ENCODE measurements at places on chromosomes 4 and X.

DNA sequence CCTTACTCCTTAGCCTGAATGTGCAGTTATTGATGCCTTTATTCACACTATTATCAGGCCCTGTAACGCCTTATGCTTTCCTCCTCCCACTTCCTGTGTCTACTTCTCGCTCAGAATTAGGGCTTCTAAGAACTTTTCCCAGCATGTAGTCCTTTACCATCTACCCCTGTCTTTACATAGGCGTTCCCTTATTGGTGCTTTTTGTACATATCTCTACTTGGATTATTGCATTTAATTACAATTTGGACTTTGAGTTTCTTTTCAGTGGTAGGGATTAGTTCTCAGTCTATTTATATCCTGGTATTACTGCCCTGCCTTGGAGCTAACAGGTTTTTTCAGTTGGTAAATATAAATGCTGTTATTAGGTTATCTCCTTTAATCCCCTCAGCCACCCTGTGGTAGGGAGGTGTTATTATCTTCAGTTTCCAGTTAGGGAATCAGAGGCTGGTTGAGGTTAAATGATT, 84.0 kb downstream of the RBPJ start:
- H3K36me3 ChIP-seq: peaks cover 12% of the 10 kb centered on the region
- H3K4me3 ChIP-seq: no peak overlapping the region
- H3K27me3 ChIP-seq: no peaks in the 10 kb centered on the region
- no peak for DNase-seq
- H3K27ac ChIP-seq: no peak overlapping the region

DNA sequence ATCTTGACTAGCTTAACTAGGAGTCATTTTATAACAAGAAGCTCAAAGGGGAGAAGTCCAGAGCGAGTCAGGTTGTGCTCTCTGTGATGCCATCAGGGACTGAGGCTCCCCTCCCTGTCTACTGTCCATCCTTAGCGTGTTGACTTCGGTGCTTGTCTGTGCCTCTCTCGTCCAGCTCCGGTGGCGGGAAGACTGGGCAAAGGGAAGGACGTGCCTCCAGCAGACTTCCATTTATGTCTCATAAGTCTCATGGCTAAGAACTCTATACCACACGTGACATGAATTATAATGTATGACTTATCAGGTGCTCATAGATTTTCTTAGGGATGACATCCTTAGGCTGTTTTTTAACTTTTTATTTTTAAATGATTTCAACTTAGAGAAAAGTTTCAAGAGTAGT, 92.6 kb upstream of the TLR2 start:
- no peak overlapping the region for H3K4me3 ChIP-seq
- no peaks in the 10 kb centered on the region for H3K4me1 ChIP-seq
- no peak for DNase-seq
- H3K27me3 ChIP-seq: no peaks in the 10 kb centered on the region

- H3K27me3 ChIP-seq: no peaks in the 10 kb centered on the region
- no peak overlapping the region for H3K27ac ChIP-seq
- DNase-seq: no peak
- H3K4me1 ChIP-seq: no peaks in the 10 kb centered on the region
- no peak overlapping the region for H3K4me3 ChIP-seq
Measured at GRCh38 chr4:7736436-7737267, 203.0 kb downstream of the AFAP1 start.

- H3K27me3 ChIP-seq: peaks cover 4% of the 10 kb centered on the region
- H3K27ac ChIP-seq: peak within 1 kb of the TSS; percentile 92
- H3K4me1 ChIP-seq: peaks cover 26% of the 10 kb centered on the region
- no peaks in the 10 kb centered on the region for H3K36me3 ChIP-seq
- DNase-seq: peak; percentile 87
Measured at GRCh38 chr4:145180298-145181090, at the start of gene OTUD4. Gene OTUD4 (minus strand): TSS chr4:145180589. CDS start chr4:145179973, 616 bp downstream.

DNA sequence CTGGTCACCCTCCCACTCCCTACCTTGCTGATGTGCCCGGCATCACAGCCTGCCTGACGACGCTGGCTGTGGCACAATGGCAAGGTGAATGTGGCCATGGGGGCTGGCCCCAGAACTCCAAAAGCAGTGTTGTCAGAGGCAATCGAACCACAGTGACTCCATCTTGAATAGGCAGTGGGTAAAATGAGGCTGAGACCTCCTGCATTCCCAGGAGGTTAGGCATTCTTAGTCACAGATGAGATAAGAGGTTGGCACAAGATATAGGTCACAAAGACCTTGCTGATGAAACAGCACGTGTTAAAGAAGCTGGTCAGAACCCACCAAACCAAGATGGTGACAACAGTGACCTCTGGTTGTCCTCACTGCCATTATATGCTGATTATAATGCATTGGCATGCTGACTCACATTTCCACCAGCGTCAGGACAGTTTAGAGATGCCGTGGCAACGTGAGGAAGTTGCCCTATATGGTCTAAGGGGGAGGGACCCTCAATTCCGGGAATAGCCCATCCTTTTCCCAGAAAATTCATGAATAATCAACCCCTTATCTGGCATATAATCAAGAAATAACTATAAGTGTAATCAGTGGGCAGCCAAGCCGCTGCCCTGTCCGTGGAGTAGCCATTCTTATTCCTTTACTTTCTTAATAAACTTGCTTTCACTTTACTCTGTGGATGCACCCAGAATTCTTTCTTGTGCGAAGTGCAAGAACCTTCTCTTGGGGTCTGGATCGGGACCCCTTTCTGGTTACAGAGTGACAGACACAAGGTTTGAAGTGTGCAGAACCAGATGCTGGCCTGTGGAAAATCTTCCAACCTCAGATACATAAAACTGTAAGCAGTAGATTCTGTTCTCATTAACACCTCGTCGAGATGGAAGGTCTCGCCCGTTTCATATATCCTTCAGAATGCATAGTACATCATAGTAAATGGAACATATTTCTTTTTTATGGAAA, 26.8 kb upstream of the CLDN24 start:
- no peak overlapping the region for H3K4me3 ChIP-seq
- H3K27me3 ChIP-seq: no peaks in the 10 kb centered on the region
- peaks cover 4% of the 10 kb centered on the region for H3K4me1 ChIP-seq
- no peak for DNase-seq
- H3K27ac ChIP-seq: no peak overlapping the region
- H3K36me3 ChIP-seq: no peaks in the 10 kb centered on the region

DNA sequence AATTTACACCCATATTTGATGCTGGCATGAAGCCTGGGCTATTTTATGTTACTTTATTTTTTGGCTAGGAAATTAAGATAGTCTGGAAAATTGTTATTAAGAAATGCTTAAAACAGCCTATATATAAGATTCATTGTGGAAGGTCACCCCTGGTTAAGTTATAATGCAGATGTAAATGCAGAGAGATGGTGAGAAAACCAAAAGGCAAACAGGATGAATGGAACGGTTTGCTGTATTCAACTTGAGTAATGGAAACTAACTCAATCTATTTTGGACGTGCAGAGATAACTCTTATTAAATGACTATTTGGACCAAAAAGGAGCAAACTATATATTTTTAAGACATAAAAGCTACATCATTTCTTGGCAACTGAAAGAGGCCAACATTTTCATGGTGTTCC, 446.3 kb upstream of the FRG1 start:
- no peak overlapping the region for H3K27ac ChIP-seq
- DNase-seq: no peak
- no peak overlapping the region for H3K4me3 ChIP-seq
- H3K4me1 ChIP-seq: no peaks in the 10 kb centered on the region

DNA sequence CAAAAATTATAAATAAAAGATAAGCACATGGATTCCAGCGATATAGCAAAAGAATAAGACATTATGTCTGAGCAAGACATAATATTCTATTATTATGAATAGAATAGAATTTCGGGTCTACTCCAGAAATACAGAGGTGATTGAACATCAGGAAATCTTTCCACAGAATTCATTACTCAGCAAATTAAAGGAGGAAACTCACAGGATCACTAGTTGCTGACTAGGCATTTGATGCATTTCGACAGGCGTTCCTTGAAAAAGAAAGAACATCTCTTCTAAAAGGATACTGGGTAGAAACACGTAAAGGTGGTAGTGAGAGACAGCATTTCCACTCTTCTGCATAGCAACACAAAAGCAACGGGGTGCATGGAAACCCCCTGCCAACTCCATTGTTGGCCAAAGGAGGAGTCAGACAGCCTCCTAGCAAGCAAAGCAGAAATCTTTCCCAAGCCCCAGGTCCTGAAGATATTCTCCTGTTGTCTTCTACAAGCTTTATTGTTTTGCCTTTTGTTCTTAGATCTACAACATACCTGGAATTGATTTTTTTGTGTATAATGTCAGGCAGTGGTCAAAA, 14.3 kb upstream of the PDZD4 start:
- no peaks in the 10 kb centered on the region for H3K4me1 ChIP-seq
- H3K36me3 ChIP-seq: no peaks in the 10 kb centered on the region
- no peak overlapping the region for H3K4me3 ChIP-seq
- no peak overlapping the region for H3K27ac ChIP-seq
- no peak for DNase-seq

- no peaks in the 10 kb centered on the region for H3K4me1 ChIP-seq
- H3K27me3 ChIP-seq: no peaks in the 10 kb centered on the region
- H3K4me3 ChIP-seq: no peak overlapping the region
Measured at GRCh38 chr4:53233114-53233795, 132.6 kb downstream of the SCFD2 start.

GRCh38 chrX:84259868-84260267, 71.9 kb upstream of the RPS6KA6 start:
- no peaks in the 10 kb centered on the region for H3K4me1 ChIP-seq
- H3K36me3 ChIP-seq: no peaks in the 10 kb centered on the region
- no peak overlapping the region for H3K27ac ChIP-seq
- H3K4me3 ChIP-seq: no peak overlapping the region
- DNase-seq: no peak
- H3K27me3 ChIP-seq: no peaks in the 10 kb centered on the region

DNA sequence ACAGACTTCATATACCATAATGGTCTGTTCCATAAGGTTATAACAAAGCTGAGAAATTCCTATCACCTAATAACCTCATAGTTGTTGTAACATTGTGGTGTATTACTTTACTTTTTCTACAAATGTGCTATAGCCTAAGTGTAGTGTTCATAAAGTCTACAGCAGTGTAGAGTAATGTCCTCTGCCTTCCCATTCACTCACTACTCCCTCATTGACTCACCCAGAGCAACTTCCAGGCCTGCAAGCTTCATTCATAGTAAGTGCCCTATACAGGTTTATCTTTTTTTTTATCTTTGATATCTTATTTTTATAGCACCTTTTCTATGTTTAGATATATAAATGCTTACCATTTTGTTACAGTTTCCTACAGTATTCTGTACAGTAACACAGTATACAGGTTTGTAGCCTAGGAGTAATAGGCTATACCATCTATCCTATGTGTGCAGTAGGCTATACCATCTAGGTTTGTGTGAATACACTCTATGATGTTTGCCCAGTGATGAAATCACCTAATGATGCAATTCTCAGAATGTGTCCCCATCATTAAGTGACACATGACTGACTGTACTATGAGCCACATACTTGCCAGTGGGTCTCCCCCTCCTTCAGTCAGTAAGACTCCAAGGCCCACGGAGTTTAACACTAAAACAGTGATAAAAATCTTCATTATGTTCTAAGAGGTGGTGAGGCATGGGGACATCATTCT, 299.9 kb downstream of the UNC5C start:
- H3K4me1 ChIP-seq: no peaks in the 10 kb centered on the region
- H3K27ac ChIP-seq: no peak overlapping the region
- H3K36me3 ChIP-seq: no peaks in the 10 kb centered on the region

GRCh38 chr4:152572417-152573086, 36.7 kb upstream of the FBXW7 start:
- H3K36me3 ChIP-seq: no peaks in the 10 kb centered on the region
- no peak for DNase-seq
- no peak overlapping the region for H3K27ac ChIP-seq
- H3K27me3 ChIP-seq: no peaks in the 10 kb centered on the region

DNA sequence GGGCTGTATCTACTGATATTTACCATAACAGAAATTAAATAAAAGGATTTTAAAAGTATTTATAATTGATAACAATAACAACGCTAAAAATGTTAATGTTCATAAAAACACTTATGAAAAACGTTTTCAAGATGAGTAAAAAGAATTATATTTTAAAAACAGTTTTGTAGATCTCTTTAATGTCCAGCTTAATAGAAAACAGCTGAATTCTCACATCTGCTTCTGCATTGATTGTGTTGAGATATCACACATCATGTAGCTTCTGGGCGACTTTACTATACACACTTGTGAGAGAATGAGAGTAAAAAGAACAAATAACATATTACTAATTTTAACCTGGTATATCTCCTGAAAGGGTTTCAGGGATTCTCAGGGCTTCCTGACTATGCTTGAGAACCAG, 83.6 kb downstream of the NCAPG start:
- H3K4me3 ChIP-seq: no peak overlapping the region
- no peaks in the 10 kb centered on the region for H3K36me3 ChIP-seq
- no peak for DNase-seq

DNA sequence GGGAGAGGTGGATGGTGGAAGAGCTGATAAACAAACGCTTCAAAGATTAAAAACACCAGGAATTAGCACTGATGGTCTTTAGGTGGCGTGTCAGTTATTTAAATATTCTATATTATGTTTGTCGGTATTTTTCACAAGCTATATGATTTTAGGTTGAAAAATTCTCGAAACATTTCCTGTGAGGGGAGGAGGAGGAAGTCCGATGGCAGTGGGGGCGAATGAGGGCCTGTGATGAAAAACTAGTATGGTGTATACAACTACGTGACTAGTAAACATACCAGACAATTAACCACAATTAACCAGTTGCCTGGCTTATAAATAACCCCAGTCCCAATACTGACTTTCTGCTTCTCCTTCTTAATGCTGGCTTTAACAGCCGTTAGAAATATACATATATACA, 595 bp upstream of the NAP1L2 start:
- H3K4me1 ChIP-seq: no peaks in the 10 kb centered on the region
- no peaks in the 10 kb centered on the region for H3K36me3 ChIP-seq
- no peak overlapping the region for H3K27ac ChIP-seq
- H3K27me3 ChIP-seq: no peaks in the 10 kb centered on the region
- no peak overlapping the region for H3K4me3 ChIP-seq

GRCh38 chrX:40154250-40154852, 56.6 kb upstream of the BCOR start:
- no peaks in the 10 kb centered on the region for H3K27me3 ChIP-seq
- peak overlapping the region; percentile 95 for H3K27ac ChIP-seq
- DNase-seq: peak; percentile 82

All from HepG2 (cell line).